ENCODE measurements at places on chromosomes 4 and X.

- no peak for DNase-seq
Observed at GRCh38 chr4:81921751-81922159, 450.0 kb upstream of the RASGEF1B start.

DNA sequence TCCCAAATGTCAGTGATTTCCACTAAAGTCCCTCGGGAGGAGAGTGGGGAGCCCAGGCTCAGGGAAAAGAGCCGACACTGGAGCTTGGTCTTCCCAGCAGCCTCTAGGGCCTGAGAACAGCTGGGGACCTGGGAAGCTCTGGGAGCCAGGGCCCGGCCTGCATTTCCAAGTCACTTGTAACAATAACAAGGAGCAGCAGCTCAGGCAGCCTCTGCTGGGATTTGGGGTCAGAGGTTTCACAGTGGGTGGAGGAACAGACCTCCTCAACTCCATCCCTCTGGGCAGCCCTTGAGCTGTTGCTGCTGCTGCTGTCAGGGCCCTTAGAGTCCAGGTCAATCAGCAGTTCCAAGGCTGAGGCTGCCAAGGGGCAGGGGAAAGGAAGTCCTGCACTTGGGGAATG lies 11.1 kb downstream of the STARD8 start:
- DNase-seq = no peak

GRCh38 chrX:86171366-86171765 lies 23.1 kb downstream of the DACH2 start:
- no peak for DNase-seq

GRCh38 chr4:19776929-19777328 lies 474.8 kb upstream of the SLIT2 start:
- DNase-seq = no peak

DNA sequence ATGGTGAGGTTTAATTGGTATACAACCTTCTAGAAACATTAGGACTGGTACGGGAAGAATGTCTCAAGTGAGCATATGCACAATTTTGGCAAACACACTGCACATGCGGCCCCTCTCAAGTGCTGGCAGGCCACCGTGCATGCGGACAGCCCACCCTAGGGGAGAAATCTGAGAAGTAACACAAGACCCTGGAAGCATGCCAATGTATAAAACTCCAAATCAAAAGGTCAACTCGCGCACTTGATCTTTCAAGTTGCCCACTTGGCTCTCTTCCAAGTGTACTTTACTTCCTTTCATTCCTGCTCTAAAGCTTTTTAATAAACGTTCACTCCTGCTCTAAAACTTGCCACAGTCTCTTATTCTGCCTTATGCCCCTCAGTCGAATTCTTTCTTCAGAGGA lies 488.3 kb downstream of the CFAP47 start:
- no peak for DNase-seq

- no peak for DNase-seq
Observed at GRCh38 chr4:2261853-2262144, at the start of gene MXD4. MXD4 (minus strand) TSS chr4:2262109; CDS start chr4:2261980, 129 bp downstream.

DNA sequence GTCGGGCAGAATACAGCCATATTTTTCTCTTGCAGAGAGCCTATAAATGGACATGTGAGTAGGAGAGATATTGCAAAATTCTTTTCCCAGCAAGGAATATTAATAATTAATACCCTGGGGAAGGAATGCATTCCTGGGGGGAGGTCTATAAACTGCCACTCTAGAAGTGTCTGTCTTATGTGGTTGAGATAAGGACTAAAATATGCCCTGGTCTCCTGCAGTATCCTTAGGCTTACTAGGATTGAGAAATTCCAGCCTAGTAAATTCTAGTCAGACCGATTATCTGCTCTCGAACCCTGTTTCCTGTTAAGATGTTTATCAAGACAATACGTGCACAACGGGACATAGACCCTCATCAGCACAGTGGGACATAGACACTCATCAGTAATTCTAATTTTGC lies 872.6 kb downstream of the FSTL5 start:
- no peak for DNase-seq

DNA sequence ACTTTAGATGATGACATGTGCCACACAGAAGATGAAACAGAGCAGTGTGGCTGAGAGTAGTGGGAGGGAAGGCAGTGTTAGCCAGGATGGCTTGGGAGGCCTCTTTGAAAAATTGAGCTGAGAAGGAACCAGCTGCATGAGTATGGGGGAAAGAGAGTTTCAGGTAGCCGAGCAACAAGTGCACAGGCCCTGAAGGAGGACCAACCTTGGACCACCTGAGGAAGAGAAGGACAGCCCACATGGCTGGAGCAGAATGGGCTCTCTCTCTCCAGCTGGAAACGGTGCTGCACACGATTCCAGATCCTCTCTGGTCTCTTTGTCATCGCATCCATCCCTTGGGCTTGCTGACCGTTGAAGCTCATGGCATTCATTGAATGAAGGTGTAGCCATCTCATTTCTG lies 23.9 kb upstream of the BCOR start:
- no peak for DNase-seq

GRCh38 chr4:185738820-185739219 lies 73.2 kb downstream of the SORBS2 start:
- no peak for DNase-seq

GRCh38 chr4:125787707-125788106 lies 473.0 kb downstream of the FAT4 start:
- DNase-seq = no peak

GRCh38 chr4:183326853-183327252 lies 4.6 kb upstream of the CLDN24 start:
- no peak for DNase-seq

- peak; percentile 26 for DNase-seq
Observed at GRCh38 chrX:15143050-15143824, 126.6 kb downstream of the ASB9 start.

DNA sequence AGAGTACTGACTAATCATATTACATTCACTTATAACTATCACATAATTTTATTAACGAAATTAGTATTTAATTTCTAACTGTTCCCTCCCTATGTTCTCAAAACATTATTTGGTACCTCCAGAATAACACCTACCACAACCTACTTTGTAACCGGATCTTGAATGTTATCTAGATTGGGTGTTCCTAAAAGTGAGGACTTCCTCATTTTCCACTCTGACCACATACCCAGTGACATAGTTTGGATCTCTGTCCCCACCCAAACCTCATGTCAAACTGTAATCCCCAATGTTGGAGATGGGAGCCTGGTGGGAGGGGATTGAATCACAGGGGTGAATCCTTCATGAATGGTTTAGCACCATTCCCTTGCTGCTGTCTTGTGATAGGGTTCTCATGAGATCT lies 21.8 kb downstream of the NR3C2 start:
- DNase-seq = no peak

GRCh38 chr4:113469926-113470325 lies 291.6 kb downstream of the CAMK2D start:
- DNase-seq = no peak

GRCh38 chr4:119490335-119490734 lies 138.3 kb downstream of the PDE5A start:
- DNase-seq = no peak

DNA sequence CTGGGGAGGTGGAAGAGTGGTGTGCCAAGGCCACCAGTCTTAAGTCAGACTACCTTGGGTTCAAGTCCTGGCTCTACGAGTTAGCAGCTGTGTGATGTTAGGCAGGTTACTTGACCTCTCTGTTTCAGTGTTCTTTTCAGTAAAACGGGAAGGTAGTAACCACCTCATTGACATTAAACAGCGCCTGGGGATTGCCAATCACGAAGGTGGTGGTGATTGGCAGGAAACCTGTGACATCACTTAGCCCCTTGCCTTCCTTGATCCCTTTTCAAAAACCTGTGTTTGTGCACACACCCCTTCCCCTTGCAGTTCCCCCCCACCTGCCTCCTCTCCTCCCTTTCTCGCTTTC lies 7.6 kb downstream of the KLF3 start:
- DNase-seq = no peak

DNA sequence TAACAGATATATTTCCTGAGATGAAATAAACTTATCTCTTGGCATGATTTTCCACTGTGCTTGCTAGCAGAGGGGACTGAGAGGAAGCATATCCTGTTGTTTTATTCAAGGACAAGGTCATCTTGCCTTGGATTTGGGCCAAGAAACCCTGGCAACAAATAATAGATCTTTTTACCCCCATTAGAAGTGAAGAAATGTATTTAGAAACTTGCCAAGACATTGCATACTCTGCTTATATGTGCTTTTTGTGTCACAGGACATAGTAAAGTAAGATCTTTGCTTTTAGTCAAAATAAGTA lies 170.2 kb downstream of the RAPGEF2 start:
- DNase-seq = no peak

DNA sequence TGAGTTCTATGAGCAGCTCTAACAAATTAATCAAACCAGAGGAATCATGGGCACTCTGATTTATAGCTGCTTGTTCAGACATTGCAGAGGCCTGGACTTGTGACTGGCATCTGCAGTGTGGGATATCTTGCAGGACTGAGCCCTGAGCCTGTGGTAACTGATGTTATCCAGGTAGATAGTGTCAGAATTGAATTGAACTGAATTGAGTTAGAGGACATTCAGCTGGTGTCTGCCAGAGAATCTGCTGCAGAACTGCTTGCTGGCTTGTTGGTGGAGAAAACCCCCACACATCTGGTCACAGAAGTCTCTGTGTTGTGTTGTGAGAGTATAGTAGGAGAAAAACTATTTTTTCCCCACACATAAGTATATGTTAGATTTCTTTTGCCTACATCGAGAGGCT lies 42.2 kb downstream of the SMIM20 start:
- no peak for DNase-seq

- no peak for DNase-seq
Observed at GRCh38 chrX:22389556-22390179, 117.0 kb downstream of the CBLL2 start.

GRCh38 chr4:100786481-100786880 lies 268.7 kb upstream of the EMCN start:
- DNase-seq = no peak

DNA sequence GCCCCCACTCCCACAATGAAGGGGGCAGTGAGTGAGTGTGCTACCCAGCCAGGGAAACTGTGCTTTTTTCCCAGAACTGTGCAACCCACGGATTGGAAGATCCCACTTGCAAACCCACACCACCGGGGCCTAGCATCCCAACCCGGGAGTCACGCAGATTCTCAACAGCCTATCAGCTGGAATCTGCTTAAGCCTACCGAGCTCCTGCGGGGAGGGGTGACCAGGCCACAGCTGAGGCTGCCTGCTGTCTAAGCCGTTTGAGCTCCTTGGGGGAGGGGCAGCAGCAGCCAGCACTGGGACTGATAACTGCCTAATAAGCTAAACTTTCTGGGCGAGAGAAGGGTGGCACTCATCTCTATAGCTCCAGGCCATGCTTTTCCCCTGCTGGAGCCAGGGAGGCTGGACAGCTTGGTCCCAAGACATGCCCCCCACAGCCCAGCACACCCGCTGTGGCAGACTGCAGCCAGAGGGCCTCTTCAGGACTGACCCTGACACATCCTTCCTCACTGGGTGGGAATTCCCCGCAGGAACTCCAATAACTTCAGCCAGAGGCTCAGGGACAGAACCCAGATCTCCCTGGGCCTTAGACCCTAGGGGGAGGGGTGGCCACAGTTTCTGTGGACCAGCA lies 161.3 kb upstream of the MAGEB18 start:
- DNase-seq = no peak

- peak; percentile 76 for DNase-seq
Observed at GRCh38 chr4:169051761-169052593, 41.9 kb upstream of the CBR4 start.

All from left hindlimb (tissue), 1 donor.